Activated naive CD4-positive, alpha-beta T cell treated with anti-CD3 and anti-CD28 coated beads, Interleukin-2, amount 10 ng/mL, durations not matched to agents 7 days and 5 days (primary cell): ENCODE measurements at places on chromosomes 5 and 9.
A peak's percentile ranks its signal among the peaks of the same experiment; 100 is the strongest.

DNA sequence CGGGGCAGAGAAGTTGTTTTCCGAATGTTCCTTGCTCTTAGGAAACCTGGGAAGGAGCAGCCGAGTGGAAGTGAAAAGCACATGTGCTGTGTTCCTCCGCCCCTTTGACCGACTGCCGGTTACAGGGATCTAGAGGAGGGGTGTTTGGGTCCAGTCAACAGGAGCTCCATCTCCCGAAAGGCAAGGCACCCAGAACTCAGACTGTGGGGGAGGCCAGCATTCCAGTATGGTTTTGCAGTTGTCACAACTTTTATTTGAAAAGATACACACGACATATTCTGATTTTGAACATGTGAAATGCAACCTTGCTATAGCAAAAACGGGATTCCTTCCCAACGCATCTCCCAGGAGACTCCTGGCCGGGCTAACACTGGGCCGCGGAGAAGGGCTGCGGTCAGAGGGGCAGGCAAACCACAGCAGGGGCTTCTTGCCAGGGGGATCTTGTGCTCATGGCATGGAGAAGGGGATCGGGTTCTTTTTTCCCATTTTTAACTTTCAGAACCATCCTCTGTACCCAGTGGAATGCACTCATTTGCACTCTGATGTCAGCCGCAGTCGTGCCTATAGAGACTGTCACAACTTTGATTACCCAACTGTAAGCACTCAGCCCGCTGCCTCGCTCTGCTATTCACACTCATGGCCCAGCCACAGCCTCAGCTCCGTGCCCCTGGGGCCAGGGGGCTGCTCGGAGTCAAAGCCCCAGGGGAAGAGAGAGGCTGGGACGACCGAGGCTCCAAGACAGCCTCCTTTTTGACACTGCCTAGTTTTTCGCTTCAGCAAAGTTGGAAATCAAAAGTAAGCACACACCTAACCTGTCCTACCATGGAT lies 3.9 kb downstream of the QRFP start:
- no peak for DNase-seq

- no peak for DNase-seq
Measured at GRCh38 chr9:24298912-24299311, 246.8 kb downstream of the IZUMO3 start.

DNA sequence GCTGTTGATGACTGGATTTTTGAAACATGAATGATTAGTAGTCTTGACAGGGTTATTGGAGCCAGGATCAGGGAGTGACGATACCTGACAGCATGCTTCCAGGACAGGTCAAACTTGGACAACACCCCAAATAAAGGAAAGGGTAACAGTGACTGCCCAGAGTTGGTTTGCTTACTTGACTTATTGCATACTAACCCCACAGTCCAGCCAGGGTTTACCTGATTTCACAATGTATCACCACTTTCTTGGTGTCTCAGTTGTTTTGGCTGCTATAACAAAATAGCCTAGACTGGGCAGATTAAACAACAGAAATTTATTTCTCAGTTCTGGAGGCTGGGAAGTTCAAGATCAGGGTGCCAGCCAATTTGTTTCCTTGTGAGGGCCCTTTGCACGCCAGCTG lies 301.0 kb upstream of the VLDLR start:
- no peak for DNase-seq

DNA sequence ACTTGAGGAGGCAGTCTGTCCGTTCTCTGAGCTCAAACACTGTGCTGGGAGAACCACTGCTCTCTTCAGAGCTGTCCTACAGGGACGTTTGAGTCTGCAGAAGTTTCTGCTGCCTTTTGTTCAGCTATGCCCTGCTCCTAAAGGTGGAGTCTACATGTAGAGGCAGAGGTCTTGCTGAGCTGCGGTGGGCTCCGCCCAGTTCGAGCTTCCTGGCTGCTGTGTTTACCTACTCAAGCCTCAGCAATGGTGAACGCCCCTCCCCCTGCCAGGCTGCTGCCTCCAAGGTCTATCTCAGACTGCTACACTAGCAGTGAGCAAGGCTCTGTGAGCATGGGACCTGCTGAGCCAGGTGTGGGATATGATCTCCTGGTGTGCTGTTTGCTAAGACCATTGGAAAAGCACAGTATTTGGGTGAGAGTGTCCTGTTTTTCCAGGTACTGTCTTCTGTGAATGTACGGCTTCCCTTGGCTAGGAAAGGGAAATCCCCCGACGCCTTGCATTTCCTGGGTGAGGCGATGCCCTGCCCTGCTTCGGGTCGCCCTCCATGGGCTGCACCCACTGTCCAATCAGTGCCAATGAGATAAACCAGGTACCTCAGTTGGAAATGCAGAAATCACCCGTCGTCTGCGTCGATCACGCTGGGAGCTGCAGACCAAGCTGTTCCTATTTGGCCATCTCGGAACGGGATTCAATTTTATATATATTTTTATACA lies 58.5 kb downstream of the CNTRL start:
- DNase-seq = peak; percentile 94

GRCh38 chr9:116550696-116551436 lies 136.2 kb upstream of the TRIM32 start:
- DNase-seq = no peak

DNA sequence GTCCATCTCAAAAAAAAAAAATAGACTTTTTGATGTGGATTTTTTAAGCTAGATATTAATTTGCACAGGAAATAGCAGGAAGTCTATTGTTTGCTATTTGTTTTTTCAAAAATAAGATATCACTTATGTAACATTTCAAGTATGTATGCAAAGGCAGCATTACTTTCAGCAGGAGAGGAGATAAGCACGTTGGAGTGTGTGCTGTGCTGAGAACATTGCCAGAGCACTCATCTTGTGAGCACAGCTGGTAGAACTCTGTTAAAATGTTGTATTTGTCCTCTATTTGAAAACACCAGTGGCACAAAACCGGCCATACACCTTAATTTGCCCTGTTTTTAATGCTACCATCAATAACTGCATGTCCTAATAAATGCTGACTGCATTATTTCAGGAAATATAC lies 1061.9 kb upstream of the CDH18 start:
- DNase-seq = no peak

GRCh38 chr9:128007566-128008138 lies 26.9 kb upstream of the EEIG1 start:
- peak; percentile 92 for DNase-seq

GRCh38 chr9:105681724-105682123 lies 12.6 kb upstream of the TMEM38B start:
- DNase-seq = no peak

- no peak for DNase-seq
Measured at GRCh38 chr5:308672-309271, 12.7 kb upstream of the AHRR start.

DNA sequence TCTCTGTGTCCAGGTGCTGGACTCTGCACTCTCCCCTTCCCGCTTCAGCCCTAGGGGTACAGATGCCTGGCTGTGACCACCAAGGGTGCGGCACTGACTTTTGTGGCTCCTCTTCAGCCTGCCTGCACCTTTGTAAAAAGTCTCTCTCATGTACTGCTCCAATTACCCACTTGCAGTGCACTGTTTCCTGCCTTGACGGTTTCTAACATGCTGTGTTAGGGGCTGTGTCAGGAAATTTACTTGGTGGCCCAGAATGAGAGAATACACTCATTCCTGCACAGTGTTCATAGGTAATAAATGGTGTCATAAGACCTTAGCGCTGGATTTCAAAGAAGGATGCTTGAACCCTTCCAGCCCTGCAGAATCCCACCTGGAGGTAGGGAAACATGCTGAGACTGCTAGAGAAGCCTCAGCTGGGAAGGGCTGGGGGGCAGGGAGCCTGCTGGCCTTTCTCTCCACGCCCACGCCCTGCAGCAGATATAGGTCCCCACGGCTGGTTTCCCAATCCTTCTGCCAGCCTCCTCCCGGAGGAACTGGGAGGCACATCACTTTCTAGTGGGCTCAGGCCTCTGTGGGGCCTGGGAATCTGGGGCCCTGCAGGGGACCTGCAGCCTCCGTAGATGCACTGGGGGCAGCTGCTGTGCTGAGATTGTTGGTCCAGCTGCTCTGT lies 17.6 kb upstream of the HRH2 start:
- DNase-seq = no peak

- DNase-seq = no peak
Measured at GRCh38 chr9:68975365-68976043, 38.4 kb downstream of the PRKACG start.

DNA sequence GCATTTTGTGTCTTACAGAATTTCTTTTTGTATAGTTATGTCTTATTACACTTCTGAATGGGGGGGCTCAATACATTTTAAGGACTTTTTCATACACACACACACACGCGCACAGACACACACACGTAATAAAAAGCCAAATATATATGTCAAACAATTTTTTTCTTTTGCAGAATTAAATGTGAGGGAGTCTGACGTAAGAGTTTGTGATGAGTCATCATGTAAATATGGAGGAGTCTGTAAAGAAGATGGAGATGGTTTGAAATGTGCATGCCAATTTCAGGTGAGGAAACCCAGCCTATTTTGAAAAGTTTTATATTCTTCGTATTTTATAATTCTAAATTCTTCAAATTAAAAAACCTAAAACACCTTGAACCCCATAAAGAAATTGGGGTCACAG lies 25.6 kb downstream of the TMEFF1 start:
- no peak for DNase-seq

- no peak for DNase-seq
Measured at GRCh38 chr5:125492977-125493376, 746.5 kb upstream of the ZNF608 start.

DNA sequence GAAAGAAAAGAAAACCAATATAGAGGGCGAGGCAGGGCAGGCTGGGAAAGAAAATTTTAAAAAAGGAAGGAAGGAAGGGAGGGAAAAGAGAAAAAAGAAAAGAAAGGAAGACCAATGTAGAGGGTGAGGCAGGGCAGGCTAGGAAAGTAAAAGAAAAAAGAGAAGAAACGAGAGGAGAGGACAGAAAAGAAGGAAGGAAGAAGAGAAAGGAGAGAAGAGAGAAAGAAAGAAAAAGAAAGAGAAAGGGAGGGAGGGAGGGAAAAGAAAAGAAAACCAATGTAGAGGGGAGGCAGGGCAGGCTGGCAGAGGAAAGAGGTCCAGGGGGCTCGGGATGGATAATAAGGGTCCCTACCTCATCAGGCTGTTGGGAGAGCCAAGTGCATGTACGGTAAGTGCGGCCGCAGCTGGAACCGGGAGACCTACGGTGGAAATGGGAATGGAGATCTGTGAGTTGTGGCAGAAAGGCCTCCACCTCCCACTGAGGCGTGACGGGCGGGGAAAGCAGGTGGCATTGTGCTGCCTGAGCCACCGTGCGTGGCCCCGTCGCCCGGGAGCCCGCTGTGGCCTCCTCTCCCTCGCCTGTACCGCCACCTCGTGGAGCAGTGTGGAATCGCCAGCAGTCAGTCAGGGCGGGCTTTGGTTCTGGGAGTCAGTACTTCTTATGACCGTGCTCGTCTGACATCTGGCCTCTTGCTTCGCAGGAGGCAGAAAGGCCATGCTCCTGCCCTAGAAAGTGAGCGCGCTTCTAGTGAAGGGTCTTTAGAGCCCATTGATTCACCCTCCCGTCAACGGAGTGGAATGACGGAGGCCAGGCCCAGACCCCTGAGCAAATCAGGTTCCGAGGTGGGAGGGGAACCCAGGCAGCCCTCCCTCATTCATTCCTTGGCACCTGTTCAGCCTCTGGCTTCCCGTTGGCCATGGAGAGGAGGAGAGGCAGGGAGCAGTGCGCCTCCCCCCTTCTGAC lies 10.4 kb upstream of the NHP2 start:
- DNase-seq = peak; percentile 93

DNA sequence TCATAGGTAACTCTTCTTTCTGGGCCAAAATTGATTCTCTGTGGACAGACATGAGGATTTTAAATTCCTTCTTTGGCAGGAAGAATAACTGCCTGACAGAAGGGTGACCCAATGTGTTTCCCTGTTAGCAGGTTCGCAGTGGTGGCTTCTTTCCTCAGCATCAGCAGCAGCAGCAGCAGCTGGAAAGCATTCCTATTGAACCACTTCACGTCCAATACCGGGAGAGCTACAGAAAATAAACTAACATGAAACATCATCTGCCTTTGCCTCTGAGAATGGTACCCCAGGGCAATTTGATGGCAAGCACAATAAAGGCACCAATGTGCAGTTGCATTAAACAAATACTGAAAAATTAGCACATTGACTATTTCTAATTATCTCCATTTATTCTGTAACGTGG lies 214.5 kb downstream of the TMEM167A start:
- DNase-seq = no peak

- no peak for DNase-seq
Measured at GRCh38 chr9:8331507-8332330, 532.1 kb upstream of the DMAC1 start.

DNA sequence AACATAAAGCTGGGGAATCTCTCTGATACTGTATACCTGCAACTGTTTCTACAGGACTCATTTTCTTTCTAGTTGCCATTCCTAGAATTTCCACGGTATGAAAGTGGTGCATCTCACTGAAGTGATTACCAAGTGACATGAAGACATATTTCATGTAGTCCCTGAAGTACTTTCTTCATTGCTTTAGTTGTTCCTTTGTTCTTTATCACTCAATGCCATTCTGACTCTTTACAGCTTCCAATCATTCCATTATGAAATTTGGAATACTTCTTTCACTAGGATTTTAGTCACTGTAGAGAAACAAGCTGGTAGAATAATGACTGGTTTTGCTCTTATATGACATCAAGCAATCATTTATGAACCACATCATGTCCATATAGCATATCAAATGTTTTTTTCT lies 645.1 kb downstream of the CDH18 start:
- no peak for DNase-seq
